ENCODE measurements at places on chromosomes 7 and 10. TPM values are rescaled to one million over a fixed set of nuclear protein-coding genes. Genes with fewer than 3 reads are reported as not detected.

CHST3 gene
- 41.4 TPM for total RNA-seq

OR2A42 gene
- not detected for total RNA-seq

PRKCQ gene
- not detected for total RNA-seq

PITRM1 gene
- 110 TPM for total RNA-seq

ITGA8 gene
- 231 TPM for total RNA-seq

ARHGAP22 gene
- 2.0 TPM for total RNA-seq

SPDYE16 gene
- total RNA-seq, result not detected

CDH23 gene
- 40.9 TPM for total RNA-seq

ITGB8 gene
- 7.9 TPM for total RNA-seq

ZNF736 gene
- 6.0 TPM for total RNA-seq

SPDYE1 gene
- total RNA-seq, result not detected

SPDYE5 gene
- not detected for total RNA-seq

GDF2 gene
- total RNA-seq, result 0.21 TPM

ZNF804B gene
- total RNA-seq, result not detected

ANKRD1 gene
- 8.1 TPM for total RNA-seq

CNNM1 gene
- total RNA-seq, result not detected

EN2 gene
- not detected for total RNA-seq

SPACDR gene
- total RNA-seq, result not detected

ACTL6B gene
- not detected for total RNA-seq

PTPRE gene
- total RNA-seq, result 14.5 TPM

FEZF1 gene
- total RNA-seq, result not detected

CDHR3 gene
- 5.7 TPM for total RNA-seq

ANKRD7 gene
- not detected for total RNA-seq

C10orf95 gene
- not detected for total RNA-seq

PAPOLB gene
- total RNA-seq, result not detected

STEAP1B gene
- not detected for total RNA-seq

OPN1SW gene
- not detected for total RNA-seq

CFAP46 gene
- total RNA-seq, result not detected

GPR146 gene
- 224 TPM for total RNA-seq

INA gene
- total RNA-seq, result not detected

CYP3A5 gene
- total RNA-seq, result 0.43 TPM

MACC1 gene
- total RNA-seq, result not detected

TAS2R41 gene
- total RNA-seq, result not detected

HELLS gene
- total RNA-seq, result 25.1 TPM

GPRIN2 gene
- total RNA-seq, result 6.3 TPM

ATP6V0A4 gene
- not detected for total RNA-seq

PYROXD2 gene
- 5.6 TPM for total RNA-seq

SUN3 gene
- not detected for total RNA-seq

SUV39H2 gene
- total RNA-seq, result not detected

AIFM2 gene
- 2.9 TPM for total RNA-seq

NACAD gene
- 7.1 TPM for total RNA-seq

ACTR1A gene
- total RNA-seq, result 200 TPM

STMP1 gene
- 10.1 TPM for total RNA-seq

PVRIG gene
- 27.8 TPM for total RNA-seq

PILRA gene
- 25.8 TPM for total RNA-seq

CTAGE15 gene
- total RNA-seq, result 0.21 TPM
